ENCODE measurements at places on chromosomes 16 and 17.

- DNase-seq: no peak
Observed at GRCh38 chr17:21169496-21169895, 42.7 kb downstream of the DHRS7B start.

DNA sequence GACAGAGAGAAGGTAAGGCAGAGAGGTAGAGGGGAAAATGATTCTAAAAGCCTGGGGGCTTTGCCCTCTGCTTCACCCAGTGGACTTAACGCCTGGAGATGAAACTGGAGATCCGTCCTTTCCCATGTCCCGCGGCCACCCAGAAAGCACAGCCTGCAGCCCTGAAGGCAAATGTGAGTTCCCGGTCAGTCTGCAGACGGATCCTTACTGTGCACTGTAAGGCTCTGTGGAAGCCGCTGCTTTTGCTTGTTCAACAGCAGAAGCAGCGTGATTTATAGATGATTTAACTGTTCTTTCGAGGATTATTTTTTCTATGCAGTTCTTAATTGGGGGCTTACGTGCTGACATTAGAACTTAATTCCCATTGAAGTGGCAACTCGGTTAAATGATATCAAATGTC lies 290.4 kb downstream of the FOXL1 start:
- no peak for DNase-seq

DNA sequence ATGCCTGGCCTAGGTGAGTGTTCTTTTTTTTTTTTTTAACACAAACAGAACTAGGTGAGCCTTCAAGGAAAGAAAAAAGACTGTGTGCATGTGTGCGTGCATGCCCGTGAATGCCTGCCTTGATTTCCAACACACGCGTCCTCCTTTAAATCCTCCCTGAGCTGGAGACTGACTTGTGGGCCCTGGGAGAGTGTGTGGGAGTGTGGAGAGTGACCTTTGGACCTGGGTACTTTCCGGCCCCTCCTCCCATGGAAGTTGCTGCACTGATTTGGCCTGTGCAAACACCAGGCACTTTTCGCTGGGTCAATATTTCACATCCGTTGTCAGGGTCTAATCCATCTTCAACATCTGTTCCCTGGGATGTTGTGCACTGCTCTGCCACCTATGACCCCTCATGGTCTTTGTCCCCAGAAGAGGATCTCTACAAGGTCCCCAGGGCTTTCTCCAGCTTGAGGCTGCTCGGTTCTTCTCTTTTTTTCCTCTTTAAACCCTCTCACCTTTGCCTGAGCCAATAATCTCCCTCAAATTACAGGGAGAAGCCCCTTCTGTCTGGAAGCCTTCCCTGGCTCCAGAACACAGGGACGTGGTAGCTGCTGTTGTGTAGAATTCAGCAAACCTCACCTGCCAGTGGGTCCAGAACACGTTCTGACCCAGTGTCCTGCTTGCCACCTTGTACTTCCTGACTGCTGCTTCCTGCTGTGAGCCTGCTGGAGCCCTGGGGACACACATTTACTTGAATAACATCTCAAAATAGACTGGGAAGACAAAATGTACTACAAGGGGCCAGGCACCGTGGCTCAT lies 20.8 kb upstream of the ATP5MC1 start:
- no peak for DNase-seq

DNA sequence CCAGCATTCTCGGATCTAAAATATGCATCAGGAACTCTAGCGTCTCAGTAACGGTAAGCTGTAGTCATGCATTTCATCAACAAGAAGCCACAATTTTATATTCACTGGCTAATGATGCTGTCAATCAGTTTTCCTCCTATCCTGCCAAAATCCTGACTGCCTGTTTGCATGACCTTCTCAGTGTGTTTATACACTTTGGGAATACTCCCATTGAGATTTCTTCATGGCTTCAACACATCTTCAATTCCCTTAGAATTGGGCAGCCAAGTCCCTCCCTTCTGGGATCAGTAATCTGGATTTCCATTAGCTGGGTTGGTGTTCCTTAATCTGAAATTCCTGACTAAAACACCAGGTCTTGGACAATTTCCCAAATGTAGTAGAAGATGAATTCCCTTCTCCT lies 348.9 kb upstream of the DYNLRB2 start:
- DNase-seq: no peak

DNA sequence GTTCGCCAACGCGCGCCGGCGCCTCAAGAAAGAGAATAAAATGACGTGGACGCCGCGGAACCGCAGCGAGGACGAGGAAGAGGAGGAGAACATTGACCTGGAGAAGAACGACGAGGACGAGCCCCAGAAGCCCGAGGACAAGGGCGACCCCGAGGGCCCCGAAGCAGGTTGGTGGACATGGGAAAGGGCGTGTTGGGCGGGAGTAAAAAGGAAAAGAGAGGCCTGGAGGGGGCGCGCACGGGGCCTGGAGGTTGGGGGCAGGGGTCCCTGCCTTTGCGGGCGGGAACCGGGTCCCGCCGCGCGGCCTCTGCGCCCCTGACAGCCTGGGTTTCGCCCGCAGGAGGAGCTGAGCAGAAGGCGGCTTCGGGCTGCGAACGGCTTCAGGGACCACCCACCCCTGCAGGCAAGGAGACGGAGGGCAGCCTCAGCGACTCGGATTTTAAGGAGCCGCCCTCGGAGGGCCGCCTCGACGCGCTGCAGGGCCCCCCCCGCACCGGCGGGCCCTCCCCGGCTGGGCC lies 2.1 kb downstream of the IRX5 start:
- no peak for DNase-seq

GRCh38 chr17:72511242-72511641 lies 390.4 kb downstream of the SOX9 start:
- no peak for DNase-seq

GRCh38 chr16:47142486-47142820 lies 1.3 kb downstream of the NETO2 start:
- DNase-seq: peak; percentile 17

DNA sequence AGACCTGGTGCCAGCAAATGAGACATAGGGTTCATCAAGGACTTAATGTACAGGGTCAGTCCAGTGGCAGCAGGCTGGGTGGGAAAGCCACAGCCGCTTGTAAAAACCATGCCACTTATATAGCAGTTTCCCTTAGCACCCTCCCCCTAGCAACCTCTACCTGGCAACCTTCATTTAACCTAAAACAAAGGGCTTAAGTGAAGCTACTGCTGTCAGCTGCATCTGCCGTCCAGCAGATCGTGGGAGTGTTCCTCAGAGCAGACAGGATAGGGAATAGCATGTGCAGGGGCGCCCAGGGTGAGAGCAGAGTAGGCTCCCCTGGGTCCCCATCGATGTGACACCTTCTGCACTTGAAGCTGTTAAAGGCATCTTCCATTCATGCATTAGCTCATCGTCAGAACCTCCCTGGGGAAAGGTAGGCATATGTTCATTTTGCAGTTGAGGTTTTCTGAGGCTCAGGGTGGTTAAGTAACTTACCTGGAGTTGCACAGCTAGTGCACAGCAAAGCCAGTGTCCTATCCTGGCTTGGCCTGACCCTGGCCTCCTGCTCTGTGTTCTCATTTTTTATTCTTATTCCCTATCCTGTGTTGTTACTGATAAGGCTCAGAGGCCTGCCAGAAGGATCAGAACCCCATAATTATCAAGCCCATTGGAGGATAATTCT lies 112.5 kb downstream of the SOCS1 start:
- DNase-seq: no peak

- no peak for DNase-seq
Observed at GRCh38 chr17:31140111-31140510, 45.3 kb downstream of the NF1 start.

GRCh38 chr16:83279251-83279650 lies 528.5 kb upstream of the HSBP1 start:
- no peak for DNase-seq

- no peak for DNase-seq
Observed at GRCh38 chr16:89370081-89370511, 120.3 kb downstream of the ANKRD11 start.

- no peak for DNase-seq
Observed at GRCh38 chr16:2856061-2856670, 1.8 kb downstream of the PRSS22 start.

DNA sequence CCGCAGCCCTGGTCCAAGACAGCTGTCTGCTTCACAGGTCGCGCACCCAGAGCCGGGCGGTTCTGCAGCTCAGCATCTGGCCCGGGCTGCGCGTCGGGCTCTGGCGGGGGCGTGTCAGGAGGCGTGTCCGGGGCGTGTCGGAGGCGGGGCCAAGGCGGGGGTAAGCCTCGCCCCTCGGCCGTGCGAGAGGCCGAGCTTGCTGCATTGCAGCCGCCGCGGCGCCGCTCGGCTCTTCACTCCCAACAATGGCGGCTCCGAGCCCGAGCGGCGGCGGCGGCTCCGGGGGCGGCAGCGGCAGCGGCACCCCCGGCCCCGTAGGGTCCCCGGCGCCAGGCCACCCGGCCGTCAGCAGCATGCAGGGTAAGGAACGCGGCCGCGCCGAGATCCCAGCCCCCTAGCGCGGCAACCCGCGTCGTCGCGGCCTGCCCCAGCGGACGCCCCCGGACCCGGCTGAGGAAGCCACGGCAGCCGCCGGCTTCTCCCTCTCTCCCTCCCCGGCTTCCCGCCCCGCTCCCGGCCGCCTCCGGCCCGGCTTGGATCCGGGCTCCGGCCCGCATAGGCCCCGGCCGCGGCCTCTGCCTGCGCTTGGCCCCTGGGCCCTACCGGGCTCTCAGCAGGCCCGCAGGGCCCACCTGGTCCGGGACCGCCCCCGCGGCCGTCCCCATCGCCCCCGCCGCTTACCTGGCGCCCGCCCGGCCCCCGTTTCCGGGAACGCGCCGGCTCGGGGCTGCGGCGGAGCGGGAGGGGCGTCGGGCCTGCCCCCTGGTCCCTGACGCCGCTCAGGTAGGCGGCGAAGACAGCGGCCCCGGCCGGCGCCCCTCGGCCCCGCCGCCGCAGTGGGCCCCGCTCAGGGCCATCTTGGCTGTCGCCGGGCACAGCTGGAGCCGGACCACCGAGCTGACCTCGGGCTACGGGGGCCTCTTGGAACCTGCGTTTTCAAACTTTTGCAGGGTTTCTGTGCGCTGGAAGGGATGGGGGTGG lies at the start of gene MAP2K4:
Gene MAP2K4 (plus strand): TSS at position 236 of the 981 bp plus-strand sequence. CDS start 10 bp downstream, at position 246.
- DNase-seq: peak; percentile 97

DNA sequence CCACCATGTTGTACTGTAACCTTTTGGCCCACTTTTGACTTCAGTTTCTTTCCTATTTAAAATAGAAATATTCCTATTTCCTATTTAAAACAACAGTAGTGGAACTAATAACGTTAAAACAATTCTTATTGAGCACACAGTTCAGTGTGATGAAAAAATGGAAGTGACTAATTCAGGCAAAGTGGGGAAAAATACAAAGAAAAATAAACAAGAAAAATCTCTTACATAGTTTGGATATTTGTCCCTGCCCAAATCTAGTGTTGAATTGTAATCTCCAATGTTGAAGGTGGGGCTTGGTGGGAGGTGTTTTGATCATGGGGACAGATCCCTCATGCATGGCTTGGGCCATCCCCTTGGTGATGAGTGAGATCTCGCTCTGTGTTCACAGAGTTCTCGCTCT lies 198.1 kb upstream of the CPHXL start:
- no peak for DNase-seq

DNA sequence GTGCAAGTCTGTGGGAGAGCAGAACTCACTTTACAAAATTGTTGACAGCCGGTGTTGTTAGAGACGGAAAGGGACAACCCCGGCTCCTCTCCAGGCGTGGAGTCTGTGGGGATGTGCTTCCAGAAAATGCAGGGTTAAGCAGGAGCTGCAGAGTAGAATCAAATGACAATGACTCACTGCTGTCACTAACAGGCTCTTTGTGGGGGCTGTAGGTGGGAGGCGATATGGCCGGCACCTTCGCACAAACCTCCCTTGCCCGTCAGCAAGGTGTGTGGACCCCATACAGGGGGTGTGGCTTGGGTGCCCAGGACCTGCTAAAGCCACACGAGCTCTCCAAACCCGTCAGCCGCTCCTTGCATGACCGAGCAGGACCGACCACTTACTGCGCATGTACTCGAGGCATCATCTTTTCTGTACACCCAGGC lies 5.8 kb downstream of the PDK2 start:
- peak; percentile 54 for DNase-seq

GRCh38 chr16:82183004-82183397 lies 13.0 kb upstream of the MPHOSPH6 start:
- DNase-seq: no peak

- no peak for DNase-seq
Observed at GRCh38 chr17:31329221-31329620, 7.8 kb upstream of the EVI2A start.

DNA sequence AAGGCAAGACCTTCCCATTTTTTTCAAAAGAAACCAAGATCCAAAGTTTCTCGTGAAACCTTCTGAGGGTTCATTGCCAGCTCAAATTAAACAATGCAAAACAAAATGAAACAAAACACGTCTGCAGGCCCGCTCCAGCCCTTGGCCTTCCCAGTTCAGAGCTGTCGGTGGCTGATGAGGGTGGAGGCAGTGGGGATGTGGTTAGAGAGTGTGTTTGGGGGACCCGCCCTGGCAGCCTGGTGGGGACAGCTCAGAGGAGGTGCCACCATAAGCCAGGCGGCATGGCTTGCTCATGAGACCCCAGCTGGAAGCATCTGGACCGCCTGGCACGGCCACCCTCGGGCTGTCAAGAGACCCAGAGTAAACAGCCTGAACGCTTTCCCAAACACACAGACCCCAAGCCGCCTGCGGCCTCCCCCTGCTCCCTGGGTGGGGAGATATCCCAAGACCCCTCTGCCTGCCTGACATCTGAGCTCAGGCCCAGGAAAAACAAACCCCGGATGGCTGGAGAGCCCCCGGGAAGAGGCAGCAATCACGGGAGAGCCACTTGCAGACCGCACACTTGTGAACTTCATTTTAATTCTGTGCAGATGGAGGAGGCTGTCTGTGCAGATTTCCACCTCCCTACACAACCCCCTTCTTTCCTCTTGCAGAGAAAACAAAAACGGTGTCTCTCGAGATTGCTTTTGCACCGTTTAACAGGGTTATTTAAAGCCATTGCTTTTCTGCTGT lies 35.4 kb upstream of the LITAF start:
- peak; percentile 48 for DNase-seq

GRCh38 chr17:13070732-13071131 lies 52.9 kb upstream of the ELAC2 start:
- DNase-seq: no peak

GRCh38 chr17:66778531-66779236 lies 56.2 kb upstream of the CACNG5 start:
- DNase-seq: no peak

- peak; percentile 85 for DNase-seq
Observed at GRCh38 chr17:2904135-2904534, 107.9 kb downstream of the RAP1GAP2 start.

DNA sequence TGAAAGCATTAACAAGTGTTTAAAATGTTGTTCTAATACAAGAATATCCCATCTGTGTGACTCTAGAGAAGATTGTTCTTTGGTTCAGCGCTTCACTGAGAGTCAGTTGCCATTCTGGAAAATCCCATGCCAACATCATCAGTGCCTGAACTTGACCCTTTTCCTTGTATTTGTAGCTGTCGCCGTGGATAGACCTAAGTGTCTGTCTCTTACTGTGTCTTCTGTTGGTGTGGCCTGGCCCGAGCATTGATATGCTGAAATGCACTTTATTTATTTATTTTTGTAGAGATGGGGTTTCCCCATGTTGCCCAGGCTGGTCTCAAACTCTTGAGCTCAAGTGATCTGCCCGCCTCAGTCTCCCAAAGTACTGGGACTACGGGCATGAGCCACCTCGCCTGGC lies 76.0 kb downstream of the MYH11 start:
- DNase-seq: no peak

- DNase-seq: no peak
Observed at GRCh38 chr17:18850679-18851078, 7.3 kb upstream of the PRPSAP2 start.
